ENCODE measurements at places on chromosomes 1 and 21.

GRCh38 chr1:17790383-17791054 lies 35.4 kb downstream of the ACTL8 start:
- ATAC-seq = no peak

- ATAC-seq = no peak
Observed at GRCh38 chr1:151964510-151964909, 29.1 kb downstream of the S100A10 start.

DNA sequence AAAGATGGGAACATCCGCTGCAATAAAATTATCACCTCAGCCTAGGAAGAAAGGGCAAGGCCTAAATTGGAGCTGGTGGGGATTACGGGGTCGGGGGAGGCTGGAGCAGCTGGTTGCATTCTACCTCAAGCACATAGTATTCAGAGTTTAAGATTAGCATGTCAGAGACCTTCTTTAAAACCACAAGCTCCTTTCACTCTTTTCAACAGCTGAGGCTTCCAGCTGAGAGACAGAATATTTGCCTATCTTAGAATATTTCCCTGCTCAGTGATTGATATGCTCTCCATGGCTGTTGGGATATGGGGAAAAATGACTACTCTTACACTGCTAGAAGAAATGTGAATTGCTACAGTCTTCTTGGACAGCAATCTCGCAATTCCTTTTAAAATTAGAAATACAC lies 248.6 kb downstream of the TBX15 start:
- no peak for ATAC-seq

DNA sequence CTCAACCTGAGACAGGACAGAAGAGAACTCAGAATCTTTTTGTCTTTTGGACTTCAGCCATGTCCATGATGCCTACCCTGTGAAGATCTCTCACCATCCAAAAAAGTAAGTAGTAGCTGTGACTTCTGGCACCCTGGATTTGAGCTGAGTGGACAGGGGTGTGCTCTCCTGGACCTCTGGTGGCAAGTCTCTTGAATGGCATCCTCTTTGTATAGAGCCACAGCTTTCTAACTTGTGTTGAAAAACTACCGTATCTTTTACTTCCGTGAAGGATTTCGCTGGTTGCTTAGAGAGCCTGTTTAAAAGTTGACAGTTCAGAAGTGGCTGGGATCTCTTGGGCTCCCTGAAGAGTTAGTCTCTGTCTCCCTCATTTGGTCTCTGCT lies 1.8 kb downstream of the MFN2 start:
- no peak for ATAC-seq

GRCh38 chr1:157135070-157135469 lies 3.1 kb downstream of the ETV3 start:
- no peak for ATAC-seq

DNA sequence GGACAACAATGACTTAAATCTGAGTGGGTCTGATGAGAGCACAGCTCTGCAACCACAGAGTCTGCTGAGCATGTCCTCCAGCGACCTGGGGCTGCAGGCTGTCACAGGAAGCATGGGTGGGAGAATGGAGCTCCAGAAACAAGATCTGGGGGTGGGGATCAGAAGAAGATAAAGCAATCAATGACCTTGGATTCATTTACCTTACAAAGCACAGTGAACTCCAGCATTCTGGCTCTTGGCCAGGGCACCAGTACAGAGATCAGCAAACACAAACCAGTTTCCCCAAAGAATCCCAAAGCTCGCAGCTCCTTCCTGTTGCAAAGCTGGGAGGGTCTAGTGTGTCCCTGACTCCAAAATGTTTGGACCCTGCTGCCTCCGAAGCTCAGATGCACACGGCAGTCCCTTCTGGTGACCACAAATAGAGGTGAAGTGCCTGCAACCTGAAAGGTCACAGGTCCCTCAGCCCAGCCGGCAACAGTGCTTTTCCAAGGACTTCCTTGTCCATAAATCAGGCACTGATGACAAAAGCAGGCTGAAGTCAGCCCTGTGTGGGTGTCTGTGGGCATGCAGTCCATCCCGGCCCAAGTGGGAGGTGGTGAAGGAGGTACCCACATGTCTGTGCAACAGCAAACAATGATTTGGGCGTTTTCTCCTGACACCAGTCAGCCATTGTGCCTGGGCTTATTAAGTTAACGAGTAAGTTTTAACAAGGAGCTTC lies 76.1 kb downstream of the SH3BGR start:
- no peak for ATAC-seq

GRCh38 chr21:29105218-29105617 lies 25.2 kb upstream of the MAP3K7CL start:
- no peak for ATAC-seq

GRCh38 chr21:29499734-29500343 lies 201.1 kb downstream of the BACH1 start:
- no peak for ATAC-seq

GRCh38 chr1:79603843-79604242 lies 597.3 kb upstream of the ADGRL4 start:
- ATAC-seq = no peak

DNA sequence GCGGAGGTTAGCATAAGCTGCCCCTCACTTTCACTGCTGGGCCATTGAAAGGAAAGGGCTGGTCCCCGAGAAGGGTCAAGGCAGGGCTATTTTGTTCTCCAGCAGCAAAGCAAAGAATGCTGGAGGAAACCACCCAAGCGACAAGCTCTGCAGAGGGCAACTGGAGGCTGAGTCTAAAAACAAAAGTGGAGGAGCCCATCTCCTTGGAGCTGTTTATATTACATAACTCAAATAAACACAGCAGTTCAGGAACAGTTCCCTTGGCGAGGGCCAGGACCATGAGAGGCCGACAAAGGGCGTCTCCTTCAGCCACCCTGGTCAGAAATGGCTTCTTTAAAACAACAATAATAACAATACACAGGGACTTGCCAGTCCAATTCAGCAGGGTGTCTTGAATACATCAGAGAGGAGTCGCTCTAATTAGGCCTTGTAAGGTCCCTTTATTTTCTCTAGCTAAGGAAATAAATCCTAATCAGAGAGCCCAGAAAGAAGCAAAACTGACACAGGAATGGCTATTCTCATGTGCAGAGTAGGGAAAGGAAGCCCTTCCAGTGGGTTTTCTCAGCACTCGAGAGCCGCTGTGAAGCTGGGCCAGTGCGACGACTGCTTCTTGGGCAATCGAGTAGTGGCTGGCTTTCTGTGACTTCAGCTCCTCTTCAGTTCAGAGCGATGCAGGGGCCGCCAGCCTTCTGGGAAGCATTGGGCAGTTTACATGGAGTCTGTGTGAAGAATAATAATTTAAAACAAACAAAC lies 57.0 kb upstream of the TARBP1 start:
- no peak for ATAC-seq

- ATAC-seq = no peak
Observed at GRCh38 chr1:145891143-145891542, 5.5 kb upstream of the ANKRD35 start.

- ATAC-seq = no peak
Observed at GRCh38 chr1:110897681-110898080, 24.7 kb downstream of the CD53 start.

GRCh38 chr1:63868268-63868781 lies 94.5 kb downstream of the ROR1 start:
- ATAC-seq = no peak

DNA sequence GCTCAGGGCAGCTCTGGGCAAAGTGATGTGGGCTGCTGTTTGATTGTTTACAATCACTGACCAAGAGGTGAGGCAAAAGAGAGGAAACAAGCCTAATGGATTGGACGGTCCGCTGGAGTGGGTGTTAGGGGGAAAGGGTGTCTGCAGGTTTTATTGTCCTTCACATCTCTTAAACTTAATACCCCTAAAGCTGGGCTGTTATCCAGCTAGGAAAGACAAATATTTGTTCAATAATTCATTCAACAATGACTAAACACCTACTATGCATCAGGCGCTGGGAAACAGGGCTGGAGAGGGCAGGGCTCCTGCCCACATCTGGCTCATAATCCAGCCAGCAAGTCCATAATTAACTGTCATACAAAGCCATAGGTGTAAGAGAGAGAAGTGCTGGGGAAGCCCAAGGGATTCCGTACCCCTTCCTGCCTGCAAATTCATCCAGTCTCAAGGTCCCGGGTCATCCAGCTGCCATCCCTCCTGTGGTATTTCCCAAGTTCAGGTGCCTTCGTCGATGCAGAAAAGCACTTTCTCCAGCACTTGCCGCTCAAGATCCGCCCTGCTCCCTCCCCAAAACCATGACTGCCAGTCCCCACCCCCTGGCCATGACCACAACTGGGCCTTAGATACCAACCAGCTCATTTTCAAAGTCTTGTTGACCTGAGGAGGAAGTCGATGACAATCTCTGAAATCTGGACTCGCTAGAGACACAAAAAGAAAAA lies 10.7 kb downstream of the TMEM63A start:
- no peak for ATAC-seq

GRCh38 chr1:165492845-165493373 lies 48.0 kb upstream of the RXRG start:
- ATAC-seq = no peak

DNA sequence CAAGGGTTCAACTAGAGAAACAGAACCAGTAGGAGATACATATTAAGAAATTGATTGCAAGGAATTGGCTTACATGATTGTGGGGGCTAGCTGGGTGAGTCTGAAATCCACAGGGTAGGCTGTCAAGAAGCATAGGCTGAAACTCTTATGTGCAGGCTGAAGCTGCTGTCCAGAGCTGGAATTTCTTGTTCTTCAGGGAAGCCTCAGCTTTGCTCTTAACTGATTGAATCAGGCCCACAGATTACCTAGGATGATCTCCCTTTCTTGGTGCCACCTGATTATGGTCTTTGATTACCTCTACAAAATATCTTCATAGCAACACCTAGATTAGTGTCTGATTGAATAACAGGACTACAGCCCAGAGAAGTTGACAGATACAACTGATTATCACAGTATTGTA lies 22.5 kb upstream of the FRRS1 start:
- no peak for ATAC-seq

DNA sequence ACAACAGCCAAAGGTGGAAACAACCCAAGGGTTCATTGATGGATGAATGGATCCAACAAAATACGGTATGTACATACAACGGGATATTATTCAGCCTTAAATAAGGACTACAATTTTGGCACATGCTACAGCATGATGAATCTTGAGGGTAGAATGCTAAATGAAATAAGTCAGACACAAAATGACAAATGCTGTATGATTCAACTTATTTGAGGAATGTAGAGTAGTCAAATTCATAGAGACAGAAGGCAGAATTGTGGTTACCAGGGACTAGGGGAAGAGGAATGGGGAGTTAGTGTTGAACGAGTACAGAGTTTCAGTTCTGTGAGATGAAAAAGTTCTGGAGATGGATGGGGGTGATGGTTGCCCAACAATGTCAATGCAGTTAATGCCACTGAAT lies 118.0 kb upstream of the PAXBP1 start:
- no peak for ATAC-seq

- ATAC-seq = no peak
Observed at GRCh38 chr1:64242895-64243756, 39.7 kb downstream of the UBE2U start.

GRCh38 chr1:200954434-200954833 lies 59.7 kb downstream of the INAVA start:
- no peak for ATAC-seq

DNA sequence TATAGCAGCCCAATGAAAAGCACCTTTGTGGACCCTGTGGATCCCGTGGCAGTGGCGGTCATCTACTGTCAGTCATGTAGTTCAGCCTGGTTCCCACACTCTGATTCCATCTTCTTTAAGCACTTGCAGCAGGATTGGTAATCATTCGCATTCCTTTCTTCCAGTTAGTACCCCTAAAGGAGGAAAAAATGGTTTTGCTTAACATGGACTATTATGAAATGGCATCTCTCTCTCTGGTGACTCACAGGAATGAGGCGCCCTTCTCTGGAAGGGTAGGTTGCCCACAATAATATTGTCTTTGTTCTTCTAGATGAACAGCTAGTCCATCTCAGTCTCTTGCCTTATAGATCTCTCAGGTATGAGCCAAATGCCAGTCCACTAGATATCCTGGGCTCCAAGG lies 127.9 kb upstream of the MROH9 start:
- no peak for ATAC-seq

DNA sequence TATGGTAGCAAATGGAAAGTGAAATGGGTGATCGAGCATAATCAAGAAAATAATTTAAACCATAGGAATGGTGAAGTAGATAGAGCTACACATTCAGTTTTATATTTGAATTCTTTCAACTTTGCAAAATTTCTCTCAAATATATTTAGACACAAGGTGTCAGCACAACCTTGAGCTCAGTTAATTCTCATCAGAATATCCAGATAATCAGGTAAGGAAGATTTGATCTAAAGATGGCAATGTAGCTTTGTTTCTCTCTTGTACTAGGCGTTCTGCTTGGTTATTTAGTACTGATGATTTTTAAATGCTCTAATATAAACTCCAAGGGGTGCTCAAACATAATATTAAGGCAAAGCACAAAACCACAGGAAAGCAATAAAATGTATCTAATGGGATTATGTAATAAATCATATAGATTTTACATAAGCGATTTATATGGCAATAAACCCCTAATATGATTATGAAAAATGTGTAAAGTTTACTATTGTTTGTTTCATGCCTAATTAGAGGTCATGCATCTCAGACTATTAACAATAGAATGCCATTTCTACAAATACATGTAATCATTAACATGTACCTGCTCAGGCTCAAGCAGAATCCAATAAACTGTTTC lies 32.4 kb upstream of the SERTAD4 start:
- no peak for ATAC-seq

DNA sequence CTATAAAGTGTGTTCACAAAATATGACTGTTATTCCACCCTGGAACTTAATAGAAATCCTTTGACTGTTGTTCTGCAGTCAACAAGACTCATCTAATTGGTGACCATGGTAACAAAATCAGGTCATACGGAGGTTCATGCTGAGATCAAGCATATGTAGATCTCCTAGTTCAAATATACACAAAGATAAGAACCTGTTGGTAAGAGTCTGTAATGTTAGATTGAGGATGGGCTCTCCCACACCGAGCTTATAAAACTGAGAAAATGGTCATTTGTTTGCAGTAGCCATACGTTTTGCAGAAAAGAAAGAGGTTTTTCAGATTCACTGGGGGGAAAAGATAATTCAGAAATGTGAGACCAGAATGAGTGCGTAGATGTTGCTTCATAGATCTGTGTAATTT lies 468.1 kb downstream of the RPS6KC1 start:
- ATAC-seq = no peak

GRCh38 chr1:4752059-4752458 lies 97.7 kb downstream of the AJAP1 start:
- no peak for ATAC-seq

- ATAC-seq = no peak
Observed at GRCh38 chr1:91026320-91026719, 4.5 kb upstream of the ZNF644 start.

DNA sequence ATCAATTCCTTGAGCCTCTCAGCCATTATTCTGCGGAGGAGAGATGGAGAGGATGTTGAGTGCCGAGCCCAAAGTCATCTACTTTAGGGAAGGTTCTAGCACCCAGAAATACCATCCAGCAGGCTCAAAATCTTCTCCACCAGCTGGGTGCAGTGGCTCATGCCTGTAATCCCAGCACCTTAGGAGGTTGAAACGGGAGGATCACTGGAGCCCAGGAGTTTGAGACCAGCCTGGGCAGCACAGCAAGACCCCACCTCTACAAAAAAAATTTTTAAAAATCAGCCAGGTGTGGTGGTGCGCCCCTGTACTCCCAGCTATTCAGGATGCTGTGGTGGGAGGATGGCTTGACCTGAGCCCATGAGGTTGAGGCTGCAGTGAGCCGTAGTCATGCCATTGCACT lies 39.5 kb upstream of the CAPZB start:
- ATAC-seq = no peak

Measured in stimulated activated memory B cell treated with anti-CD40 and anti-IgM and Interleukin-4, amounts not matched to agents 10 μg/mL and 1 μg/mL and 100 μg/mL, for 72 hours (primary cell).